ENCODE measurements at places on chromosomes 6 and 20.

- no peak for DNase-seq
These were observed 574.2 kb upstream of the CDH4 start for GRCh38 chr20:60677819-60678218.

DNA sequence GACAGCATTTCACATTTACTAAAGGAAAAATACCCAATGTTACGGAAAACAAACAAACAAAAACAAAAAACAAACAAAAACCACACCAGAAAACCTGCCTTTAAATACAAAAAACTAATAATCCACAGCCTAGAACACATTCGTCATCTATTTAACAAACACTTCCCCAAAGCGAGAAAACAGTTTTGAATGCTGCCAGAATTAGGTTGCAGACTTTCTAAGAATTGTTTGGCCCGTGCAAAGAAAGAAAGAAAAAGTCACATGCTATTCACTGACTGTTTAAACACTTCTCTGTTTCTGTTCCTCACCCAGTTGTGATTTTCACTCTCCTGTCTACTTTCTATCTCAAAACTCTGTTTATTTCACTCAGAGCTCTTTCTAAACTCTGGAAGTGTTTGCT lies 52.5 kb downstream of the BCAS1 start:
- DNase-seq = no peak

DNA sequence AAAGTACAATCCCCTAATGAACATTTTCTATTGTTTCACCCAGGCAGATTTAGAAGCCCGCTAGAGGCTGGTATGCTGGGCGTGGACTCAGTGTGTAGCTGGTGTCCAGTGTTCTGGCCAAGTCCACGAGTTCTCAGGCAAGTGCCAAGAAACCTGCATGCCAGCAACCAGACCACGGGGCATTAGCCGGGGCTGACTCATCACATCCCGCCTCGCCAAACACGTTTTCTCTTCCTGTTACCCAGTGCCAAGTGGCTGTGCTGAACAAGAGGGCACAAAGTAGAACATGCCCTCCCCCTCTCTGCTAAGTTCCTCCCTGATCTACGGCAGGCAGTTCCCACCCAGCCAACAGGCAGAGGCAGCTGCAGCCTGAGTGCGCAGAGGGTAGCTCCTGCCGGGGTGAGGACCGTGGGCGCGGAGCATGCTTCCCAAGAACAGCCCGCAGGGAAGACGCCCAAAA lies 29.6 kb downstream of the RAMACL start:
- DNase-seq = peak; percentile 33

GRCh38 chr6:164741938-164742451 lies 567.4 kb downstream of the C6orf118 start:
- DNase-seq = no peak

GRCh38 chr6:41594326-41594725 lies 43.9 kb upstream of the MDFI start:
- no peak for DNase-seq

DNA sequence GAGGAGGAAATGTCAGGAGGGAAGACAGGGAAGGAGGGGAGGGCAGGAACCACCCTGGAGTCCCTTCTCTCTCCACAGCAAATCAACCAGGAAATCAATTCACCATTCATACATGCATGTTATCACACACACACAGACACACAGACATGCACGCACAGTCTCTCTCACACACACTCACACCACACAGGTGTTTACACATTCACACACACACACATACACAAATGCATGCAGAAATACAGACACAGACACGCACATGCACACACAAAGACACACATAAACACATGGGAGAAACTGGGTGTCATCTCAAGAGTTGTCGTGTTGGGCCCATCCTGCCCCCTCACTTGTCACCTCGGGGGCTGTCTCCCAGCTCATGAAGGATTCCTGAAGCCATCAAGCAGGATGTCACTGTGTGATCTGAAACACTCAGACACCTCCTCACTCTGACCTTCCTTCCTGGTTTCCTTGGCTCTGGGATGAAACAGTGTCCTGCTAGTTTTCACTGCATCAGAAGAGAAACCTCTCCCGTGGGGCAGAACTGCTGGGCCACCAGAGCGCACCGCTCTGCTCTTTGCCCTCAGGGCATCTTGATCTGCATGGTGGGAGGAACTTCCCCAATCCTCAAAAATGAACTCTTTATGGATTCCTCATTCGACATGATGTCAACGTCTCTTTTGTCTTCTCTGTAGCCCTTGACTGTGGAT lies 9.2 kb downstream of the RAET1G start:
- DNase-seq = no peak

GRCh38 chr20:6837730-6838129 lies 70.2 kb downstream of the BMP2 start:
- DNase-seq = no peak

DNA sequence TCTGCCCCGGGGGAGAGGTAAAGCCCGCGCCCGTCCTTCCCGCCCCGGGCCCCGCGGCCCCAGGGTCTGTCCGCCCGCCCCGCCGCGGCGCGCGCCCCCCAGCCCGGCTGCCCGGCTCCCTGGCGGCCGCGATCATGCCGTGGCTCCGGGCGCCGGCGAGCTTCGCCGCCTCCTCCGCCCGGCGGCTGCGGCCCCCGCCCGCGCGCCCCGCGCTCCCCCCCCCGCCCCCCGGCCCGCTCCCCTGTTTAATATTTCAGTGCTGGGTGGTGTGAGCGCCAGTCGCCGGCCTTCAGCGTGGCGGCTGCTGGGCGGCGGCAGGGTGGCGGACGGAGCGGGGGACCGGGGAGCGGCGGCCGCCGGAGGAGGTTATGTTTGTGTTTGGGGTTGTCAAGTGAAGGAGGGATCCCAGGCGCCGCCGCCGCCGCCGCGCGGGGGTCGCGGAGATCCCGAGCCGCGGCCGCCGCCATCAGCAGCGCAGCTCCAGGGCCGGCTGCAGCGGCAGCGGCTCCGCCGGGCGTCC lies at the start of gene HIVEP1:
Gene HIVEP1 (plus strand): TSS at position 275 of the 520 bp plus-strand sequence. CDS start 3,317 bp downstream, outside the sequence.
- DNase-seq = peak; percentile 79

DNA sequence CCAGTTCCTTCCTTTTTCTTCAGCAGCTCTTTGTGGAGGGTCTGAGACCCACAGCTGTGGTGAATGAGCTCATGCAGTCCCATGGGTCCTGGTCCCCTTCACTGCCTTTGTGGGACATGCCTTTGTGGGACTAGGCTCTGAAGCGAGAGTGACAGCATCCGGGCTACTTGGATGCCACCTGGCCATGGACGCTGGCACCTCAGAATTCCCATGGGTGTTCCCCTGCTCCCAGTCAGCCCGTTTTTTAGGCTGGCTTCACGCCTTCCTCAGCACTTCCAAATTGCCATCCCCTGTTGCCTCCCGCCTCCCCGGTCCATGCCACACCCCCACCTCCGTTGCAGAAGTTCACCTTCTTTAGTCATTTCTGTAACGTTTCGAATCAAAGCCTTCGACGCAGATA lies 45.1 kb downstream of the RAMACL start:
- no peak for DNase-seq

GRCh38 chr6:147930745-147931144 lies 411.9 kb upstream of the SASH1 start:
- no peak for DNase-seq

DNA sequence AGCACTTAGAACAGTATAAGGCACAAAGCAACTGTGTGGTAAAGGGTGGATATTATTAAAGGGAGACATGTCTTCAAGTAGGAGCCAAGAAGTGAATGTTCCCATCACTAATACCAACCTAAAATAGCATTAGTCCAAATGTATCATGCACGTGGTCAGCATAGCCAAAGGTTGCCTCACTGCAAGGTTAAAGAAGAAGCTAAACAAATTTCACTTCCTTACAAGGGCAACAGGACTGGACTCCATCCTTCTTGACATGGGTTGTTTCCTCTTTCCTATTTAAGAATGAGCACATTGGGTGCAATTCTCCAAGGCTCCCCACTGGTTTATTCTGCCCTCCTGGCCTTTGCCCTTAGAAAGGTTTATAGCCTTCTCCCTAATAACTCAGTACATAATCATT lies 186.7 kb downstream of the PHACTR1 start:
- no peak for DNase-seq

GRCh38 chr6:124026694-124027093 lies 223.0 kb downstream of the NKAIN2 start:
- no peak for DNase-seq

DNA sequence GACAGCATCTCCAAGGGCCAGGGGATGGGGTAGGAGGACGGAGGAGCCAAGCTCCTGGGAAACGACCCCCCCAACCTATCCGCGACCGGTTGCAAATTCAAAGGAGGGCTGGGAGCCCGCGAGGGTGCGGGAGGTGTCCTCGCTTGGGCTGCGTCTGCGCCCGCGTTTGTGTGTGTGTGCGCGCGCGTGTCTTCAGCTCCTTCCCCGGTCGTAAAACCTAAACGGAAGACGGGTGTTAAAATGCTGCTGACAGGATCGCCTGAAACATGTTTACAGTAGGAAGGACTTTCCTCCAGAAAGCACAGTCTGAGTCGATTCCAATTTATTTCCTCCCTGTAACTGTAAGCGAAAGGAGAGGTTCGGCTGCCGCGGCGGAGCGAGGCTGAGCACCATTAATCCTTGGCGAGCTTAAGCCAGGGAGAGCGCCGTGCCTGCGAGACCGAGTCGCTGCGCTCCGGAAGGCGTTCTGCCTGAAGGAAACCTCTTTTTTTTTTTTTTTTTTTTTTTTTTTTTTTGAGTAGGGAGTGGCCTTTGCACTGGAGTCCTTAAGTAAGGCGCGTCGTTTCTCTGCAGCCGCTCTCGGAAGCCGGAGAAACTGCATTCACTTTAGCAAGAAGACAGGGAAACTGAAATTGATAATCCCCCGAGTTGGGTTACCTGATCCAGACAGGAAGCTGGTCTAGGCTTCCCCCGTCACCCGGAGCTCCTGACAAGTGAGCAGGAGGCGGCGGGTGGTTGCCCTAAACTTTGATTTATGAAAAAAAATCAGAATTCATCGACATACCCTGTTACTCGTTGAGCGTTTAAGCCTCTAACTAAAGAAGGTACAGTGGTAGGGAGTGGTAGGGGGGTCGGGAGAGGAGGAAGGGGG lies 4.8 kb upstream of the SOX4 start:
- peak; percentile 91 for DNase-seq

DNA sequence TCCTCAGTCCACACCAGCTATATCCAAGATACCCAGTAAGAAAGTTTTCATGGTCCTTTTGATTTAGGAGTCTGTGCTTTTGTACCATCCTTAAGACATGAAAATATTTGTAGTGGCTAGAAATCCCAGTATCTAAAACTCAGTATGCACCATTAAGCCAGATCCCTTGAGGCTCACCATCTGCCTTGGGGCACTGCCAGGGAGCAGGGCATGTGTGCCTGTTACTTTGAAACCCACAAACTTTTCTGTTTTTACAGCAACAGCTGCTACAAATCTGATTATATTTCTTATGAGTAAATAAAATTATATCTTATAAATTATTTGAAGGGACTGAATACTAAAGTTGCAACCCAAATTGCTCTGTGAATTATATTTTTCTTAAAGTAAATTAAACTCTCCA lies 290.5 kb upstream of the MANEA start:
- DNase-seq = no peak

DNA sequence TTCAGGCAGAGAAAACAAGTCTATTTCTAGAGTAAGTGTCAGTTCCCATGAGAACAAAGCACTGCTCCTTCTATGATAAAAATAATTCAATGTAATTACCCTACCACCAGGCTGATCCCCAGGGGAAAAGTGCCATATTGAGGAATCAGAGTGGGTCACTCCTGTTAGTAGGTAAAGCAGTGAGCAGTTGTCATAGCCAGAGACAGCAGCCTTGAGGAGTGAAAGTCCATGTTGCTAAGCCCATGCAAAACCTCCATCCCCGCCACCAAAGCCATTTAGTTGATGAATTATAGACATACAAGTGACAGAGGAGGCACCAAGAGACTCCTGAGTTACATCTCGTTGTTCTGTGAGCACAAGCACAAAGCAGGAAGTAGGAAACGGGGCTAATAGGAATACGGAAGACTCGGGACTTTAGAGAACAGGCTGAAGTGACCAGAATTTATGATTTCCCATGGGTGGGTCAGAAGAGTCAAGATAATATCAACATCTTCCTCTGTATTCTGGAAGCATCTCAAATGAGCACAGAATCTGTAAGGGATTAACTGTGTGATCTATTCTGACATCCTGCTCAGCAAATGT lies 197.9 kb downstream of the MAFB start:
- DNase-seq = no peak

GRCh38 chr6:128124713-128125112 lies 223.9 kb upstream of the THEMIS start:
- DNase-seq = no peak

- DNase-seq = no peak
These were observed 13.1 kb upstream of the CST7 start for GRCh38 chr20:24935766-24936525.

DNA sequence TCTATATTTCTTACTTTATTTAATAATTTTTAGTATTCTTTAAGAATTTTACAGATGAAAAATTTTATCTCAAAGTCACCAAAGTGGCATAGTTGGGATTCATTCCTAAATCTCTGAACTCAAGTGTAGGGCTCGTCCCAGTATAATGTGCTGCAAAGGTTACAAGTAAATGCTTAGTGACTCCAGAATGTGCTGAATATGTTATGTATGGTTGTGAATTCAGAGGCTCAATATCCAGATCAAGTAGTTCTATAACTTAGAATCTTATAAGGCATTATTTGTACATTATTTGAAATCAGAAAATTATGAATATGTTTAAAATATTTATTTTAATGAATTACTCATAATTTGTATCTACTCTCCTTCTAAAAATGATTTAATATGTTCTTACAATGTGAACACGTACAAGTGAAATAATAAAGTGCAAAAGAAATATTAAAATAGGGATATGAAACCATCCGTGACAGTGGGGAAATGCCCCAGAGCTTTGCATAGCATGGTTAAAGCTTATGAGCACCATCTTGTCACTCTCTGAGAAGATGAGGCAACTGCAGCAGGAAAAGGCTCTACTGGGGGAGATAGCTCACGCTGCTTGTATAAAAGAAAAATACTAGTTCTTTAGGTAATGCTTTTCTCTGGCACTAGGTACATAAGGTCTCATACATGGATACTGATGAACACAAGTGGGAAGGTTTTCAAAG lies 259.0 kb downstream of the FOXC1 start:
- no peak for DNase-seq

DNA sequence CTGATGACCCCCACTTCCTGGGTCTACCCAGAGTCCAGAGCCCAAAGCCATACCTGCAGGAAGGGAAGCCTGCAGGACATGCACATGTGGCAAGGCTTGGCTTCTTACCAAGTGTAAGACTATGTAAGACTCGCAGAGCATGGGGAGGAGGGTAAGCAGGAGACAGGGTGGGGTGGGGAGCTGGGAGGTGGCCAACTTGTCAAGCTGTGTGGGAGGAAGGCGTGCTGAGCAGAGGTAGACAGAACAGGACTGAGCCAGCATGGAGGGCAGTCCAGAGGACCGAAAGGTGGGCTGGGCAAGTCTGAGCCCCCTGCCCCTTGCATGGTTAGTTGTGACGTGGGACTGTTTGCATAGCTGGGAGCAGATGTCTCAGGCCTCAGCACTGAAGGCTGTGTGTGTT lies 53.4 kb upstream of the RNF24 start:
- no peak for DNase-seq

All from neural progenitor cell (in vitro differentiated cells).